Stimulated activated CD8-positive, alpha-beta memory T cell treated with anti-CD3 and anti-CD28 coated beads, Interleukin-4, amount 100 ng/mL, for 48 hours (primary cell): ENCODE measurements at places on chromosomes 1 and 21.

DNA sequence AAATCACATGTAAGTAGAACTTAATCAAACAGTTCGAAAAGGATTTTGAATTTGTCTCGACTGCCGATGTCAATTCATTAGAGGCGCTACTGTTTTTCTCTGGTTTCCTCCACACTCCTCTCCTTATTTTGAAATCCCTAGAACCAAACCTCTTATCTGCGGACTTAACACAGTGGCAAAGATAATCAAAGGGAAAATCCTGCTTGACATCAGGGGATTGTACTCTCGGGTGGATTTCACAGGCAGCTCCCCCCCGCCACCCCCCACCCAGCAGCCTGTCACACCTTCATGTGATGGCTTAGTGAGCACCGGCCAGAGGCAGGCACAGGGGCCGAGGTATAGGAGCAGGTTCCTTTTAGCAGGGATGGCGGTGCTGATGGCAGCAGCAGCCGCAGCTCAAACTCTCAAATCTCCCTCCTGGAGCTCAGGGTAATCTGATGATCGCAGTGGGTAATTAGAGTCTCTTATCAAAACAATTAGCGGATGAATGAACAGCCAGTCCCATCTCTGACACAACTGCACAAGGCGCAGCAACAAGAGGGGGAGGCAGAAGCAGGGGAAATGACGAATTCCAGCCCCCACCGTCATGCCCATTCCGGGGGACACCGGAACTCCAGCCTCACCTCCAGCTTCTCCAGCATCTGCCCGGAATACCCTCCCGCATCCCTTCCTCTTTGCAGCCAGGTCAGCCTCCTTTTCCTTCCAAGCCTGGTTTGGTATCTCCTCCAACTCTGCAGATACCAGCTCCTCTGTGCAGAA is 80.3 kb downstream of the SSBP3 start:
- no peak for DNase-seq

- DNase-seq: no peak
These were observed 4.4 kb upstream of the SLC27A3 start for GRCh38 chr1:153770797-153771196.

- DNase-seq: peak; percentile 25
These were observed 197.5 kb upstream of the C8B start for GRCh38 chr1:57163325-57163724.

DNA sequence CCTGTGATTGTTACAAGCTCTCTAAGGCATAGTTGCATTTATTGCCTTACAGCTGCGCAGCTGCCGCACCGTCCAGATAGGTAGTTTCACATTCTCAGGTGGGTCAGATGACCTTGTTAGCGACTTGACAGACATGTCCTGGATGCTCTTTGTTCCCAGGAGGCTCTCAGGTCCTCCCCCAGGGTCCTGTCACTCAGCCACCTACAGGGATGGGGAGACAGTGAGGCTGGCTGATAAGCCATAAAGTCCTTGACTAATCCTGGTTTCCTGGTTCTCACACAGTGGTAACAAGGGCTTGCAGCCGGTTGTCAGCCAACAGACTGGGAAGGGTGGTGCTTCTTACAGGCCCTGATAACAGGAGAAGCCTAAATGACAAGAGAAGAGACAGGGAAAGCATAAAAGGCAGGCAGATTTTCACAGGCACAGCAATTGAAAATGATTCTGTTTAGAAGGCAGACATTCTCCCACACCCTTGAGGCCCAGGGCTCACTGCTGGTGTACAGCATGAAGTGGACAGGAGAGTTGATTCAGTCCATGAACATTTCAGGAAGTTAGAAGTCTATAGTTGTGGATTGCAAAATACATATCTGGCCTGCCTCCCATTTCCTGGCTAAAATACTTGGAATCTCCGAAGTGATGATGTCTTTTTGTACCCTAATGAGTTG is 2.9 kb downstream of the ARF1 start:
- DNase-seq: no peak

- no peak for DNase-seq
These were observed 18.7 kb downstream of the CEP85 start for GRCh38 chr1:26252718-26253117.
